Caco-2 (cell line): ENCODE measurements at places on chromosomes 5 and 9. TPM values are rescaled to one million over a fixed set of nuclear protein-coding genes. Genes with fewer than 3 reads are reported as not detected.

DNA sequence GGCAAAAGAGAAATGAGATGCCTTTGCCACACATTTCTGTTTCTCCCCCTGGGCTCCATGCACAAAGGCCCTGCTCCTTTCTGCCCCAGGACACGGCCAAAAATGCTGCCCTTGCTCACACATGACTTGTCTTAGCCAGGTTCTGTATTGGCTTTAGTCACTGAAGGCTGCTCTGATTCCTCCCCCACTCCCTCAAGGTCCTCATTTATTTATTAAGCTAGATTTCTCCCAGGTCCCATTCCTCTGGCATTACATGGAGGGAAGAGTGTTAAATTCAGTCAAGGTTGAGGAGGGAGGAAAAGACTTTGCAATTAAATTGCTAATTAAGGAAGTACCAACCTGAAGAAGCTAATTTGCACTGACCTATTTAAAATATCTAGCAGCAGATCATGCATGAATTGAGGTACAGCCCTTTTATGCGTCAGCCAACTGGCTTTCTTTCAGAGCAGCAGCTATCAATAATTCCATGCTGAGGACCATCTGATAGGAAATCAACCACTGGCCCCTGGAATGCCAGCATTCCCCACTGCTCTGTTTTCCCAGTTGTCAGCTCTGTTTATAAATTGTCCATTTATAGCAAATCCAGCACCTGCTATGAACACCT, 81.2 kb upstream of the MAP3K1 start:
- H3K36me3 ChIP-seq, result no peaks in the 10 kb centered on the region
- no peak for DNase-seq
- H3K4me3 ChIP-seq, result no peak overlapping the region
- H3K4me1 ChIP-seq, result no peaks in the 10 kb centered on the region
- H3K27me3 ChIP-seq, result no peaks in the 10 kb centered on the region

GRCh38 chr9:117488659-117489058, 73.8 kb upstream of the ASTN2 start:
- H3K4me1 ChIP-seq, result peaks cover 26% of the 10 kb centered on the region
- H3K4me3 ChIP-seq, result no peak overlapping the region
- H3K36me3 ChIP-seq, result no peaks in the 10 kb centered on the region
- no peak overlapping the region for H3K27ac ChIP-seq
- DNase-seq, result no peak

DNA sequence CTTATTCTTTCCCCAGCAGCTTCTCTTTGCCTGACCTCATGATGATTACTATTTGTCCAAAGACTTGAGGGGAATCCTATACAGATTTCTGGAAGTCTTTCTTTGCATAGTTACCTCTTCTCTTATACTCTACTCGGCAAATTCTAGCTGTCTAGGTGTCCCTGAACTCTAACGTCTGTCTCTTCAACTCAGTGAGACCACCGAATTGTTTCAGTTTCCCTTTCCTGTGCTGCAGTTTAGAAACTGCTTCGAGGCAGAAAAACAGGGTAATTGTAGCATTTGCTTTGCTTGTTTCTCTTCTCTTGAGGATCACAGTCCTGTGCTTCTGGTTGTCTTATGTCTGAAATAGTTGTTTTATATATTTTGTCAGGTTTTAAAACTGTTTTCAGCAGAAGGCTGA, 14.8 kb downstream of the LVRN start:
- DNase-seq, result no peak
- H3K4me3 ChIP-seq, result no peak overlapping the region
- no peaks in the 10 kb centered on the region for H3K27me3 ChIP-seq
- no peaks in the 10 kb centered on the region for H3K4me1 ChIP-seq
- no peaks in the 10 kb centered on the region for H3K36me3 ChIP-seq
- no peak overlapping the region for H3K27ac ChIP-seq

GRCh38 chr5:68333649-68334552, 118.3 kb downstream of the PIK3R1 start:
- no peaks in the 10 kb centered on the region for H3K4me1 ChIP-seq
- no peaks in the 10 kb centered on the region for H3K36me3 ChIP-seq
- H3K4me3 ChIP-seq, result no peak overlapping the region
- no peaks in the 10 kb centered on the region for H3K27me3 ChIP-seq
- DNase-seq, result no peak
- H3K27ac ChIP-seq, result no peak overlapping the region

FGF1 gene
- not detected in 2 replicates for total RNA-seq

FBLL1 gene
- not detected in 2 replicates for total RNA-seq

- no peak overlapping the region for H3K27ac ChIP-seq
- H3K4me1 ChIP-seq, result no peaks in the 10 kb centered on the region
- no peaks in the 10 kb centered on the region for H3K36me3 ChIP-seq
- DNase-seq, result peak; percentile 1
Measured at GRCh38 chr5:1929108-1929991, 46.6 kb upstream of the IRX4 start.

DNA sequence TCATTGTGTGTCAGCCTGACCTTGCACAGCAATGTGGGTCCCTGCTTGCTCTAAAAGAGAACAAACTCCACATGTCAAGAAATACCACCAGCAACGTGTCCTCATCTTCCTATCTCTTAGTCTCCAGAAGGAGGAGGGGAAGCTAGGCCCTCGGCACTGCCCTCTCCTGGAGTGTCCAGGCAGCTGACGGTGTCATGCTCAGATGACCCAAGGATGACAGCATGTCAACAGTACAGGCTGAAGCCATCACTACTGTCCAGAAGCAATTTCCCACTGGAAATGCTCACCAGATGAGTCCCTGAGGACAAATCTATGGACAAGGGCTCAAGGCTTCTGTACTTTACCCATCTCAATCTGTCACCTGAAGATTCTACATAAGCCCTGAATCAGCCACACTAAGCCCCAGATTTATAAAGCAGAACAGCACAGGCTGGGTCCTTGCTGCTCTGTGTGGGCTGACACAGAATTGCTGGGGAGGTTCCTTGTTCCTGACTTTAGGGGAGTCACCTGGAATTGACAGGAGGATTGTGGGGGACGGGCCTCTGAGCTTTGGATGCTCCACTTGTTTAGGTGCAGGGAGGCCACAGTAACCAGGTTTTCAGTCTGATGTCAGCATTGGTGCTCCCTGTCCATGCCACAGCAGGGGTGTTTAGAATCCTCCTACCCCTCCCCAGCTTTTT, 210.2 kb downstream of the DAB2IP start:
- H3K4me1 ChIP-seq, result no peaks in the 10 kb centered on the region
- no peaks in the 10 kb centered on the region for H3K36me3 ChIP-seq
- peak; percentile 69 for DNase-seq
- no peak overlapping the region for H3K4me3 ChIP-seq

- H3K36me3 ChIP-seq, result no peaks in the 10 kb centered on the region
- no peaks in the 10 kb centered on the region for H3K27me3 ChIP-seq
- H3K4me1 ChIP-seq, result no peaks in the 10 kb centered on the region
- no peak overlapping the region for H3K4me3 ChIP-seq
- no peak overlapping the region for H3K27ac ChIP-seq
Measured at GRCh38 chr9:29714860-29715259, 2141.6 kb upstream of the C9orf72 start.

- no peak for DNase-seq
- H3K27ac ChIP-seq, result no peak overlapping the region
- no peak overlapping the region for H3K4me3 ChIP-seq
- no peaks in the 10 kb centered on the region for H3K27me3 ChIP-seq
- no peaks in the 10 kb centered on the region for H3K4me1 ChIP-seq
Measured at GRCh38 chr5:94057655-94058054, 316.3 kb upstream of the POU5F2 start.

GRCh38 chr5:90135779-90136378, 273.7 kb downstream of the CETN3 start:
- DNase-seq, result peak; percentile 39
- no peak overlapping the region for H3K27ac ChIP-seq
- no peaks in the 10 kb centered on the region for H3K4me1 ChIP-seq
- H3K4me3 ChIP-seq, result no peak overlapping the region
- no peaks in the 10 kb centered on the region for H3K36me3 ChIP-seq
- no peaks in the 10 kb centered on the region for H3K27me3 ChIP-seq

DNA sequence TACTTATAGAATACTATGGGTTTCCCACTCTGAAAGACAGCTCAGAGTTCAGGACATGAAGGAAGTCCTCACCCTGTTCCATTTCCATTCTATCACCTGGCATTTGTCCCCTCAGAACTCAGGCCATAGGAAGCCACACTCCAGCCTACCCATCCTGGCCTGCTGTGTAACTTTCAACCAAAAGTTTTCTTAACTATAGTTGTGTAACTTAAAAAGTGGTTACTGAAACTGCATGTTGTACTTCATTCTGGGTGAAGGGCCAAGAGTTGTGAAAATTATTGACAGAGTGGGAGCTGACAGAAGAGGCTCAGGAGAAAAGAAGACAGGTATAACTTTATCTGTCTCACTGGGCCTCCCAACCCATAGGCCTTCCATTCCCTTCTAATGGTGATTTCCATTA, 212.5 kb downstream of the RAB3C start:
- H3K27ac ChIP-seq, result no peak overlapping the region
- no peaks in the 10 kb centered on the region for H3K4me1 ChIP-seq
- H3K27me3 ChIP-seq, result no peaks in the 10 kb centered on the region; the same call in 1 of the 2 replicates
- H3K4me3 ChIP-seq, result no peak overlapping the region
- DNase-seq, result no peak
- no peaks in the 10 kb centered on the region for H3K36me3 ChIP-seq

GMCL2 gene
- not detected in 2 replicates for total RNA-seq

- no peaks in the 10 kb centered on the region for H3K4me1 ChIP-seq
- H3K4me3 ChIP-seq, result no peak overlapping the region
- no peak for DNase-seq
- no peaks in the 10 kb centered on the region for H3K27me3 ChIP-seq
Measured at GRCh38 chr5:76245590-76245989, 157.5 kb upstream of the IQGAP2 start.

DNA sequence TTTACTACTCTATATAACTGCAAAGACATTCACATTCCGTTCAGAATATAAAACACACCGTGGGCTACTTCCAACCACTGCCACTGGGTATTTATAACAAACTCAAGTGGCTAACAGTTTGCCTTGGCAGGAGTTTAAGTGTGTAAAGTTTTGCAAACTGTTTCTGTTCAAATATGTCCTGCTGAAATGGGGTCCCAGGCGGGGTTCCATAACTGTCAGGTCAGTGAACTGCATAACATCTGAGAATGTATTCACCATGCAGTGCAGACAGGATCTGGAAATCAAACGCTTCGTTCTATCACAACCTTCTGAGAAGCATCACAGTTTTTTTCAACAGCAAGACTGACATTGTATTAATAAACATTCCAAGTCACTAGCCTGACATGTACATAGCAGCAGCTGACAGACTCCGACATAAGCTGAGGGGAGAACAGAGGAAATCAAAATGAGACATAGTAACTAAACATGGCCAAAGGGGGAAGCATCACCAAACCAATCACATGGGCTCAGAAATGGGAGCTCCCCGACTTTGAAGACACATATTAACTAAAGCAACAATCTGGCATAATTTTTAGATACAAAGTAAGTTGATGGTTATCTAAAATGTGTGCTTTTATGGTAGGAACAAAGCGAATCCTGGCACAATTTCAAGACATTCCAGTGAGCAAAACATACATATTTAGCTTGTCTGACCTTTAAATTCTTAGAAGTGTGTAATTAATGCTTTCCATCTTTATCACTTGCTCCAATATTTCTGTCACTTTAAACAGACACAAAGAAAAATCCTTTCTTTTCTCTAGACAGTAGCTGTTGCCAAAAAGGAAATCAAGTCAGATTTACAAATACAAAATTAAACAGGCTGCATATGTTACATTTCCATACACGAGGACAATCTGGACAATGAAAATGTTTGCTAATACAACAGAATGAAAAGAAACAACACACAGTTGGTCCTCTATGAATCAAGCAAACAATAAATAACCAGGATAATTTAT, 156.8 kb downstream of the MAPKAP1 start:
- no peaks in the 10 kb centered on the region for H3K4me1 ChIP-seq
- H3K4me3 ChIP-seq, result no peak overlapping the region
- no peak overlapping the region for H3K27ac ChIP-seq
- DNase-seq, result no peak

DNA sequence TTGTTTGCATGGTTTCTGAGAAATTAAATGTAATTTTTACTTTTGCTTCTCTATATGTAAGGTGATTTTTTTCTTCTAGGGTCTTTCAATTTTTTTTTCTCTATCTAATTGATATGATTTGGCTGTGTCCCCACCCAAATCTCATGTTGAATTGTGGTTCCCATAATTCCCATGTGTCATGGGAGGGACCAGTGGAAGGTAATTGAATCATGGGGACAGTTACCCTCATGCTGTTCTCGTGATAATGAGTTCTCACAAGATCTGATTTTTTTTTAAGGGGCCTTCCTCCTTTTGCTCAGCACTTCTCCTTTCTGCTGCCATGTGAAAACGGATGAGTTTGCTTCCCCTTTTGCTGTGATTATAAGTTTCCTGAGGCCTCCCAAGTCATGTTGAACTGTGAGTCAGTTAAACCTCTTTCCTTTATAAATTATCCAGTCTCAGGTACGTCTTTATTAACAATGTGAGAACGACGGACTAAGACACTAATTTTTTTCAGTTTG, 150.8 kb downstream of the MTRR start:
- no peak for DNase-seq
- H3K36me3 ChIP-seq, result no peaks in the 10 kb centered on the region
- H3K4me1 ChIP-seq, result no peaks in the 10 kb centered on the region
- H3K27ac ChIP-seq, result no peak overlapping the region
